ENCODE measurements at places on chromosomes 7 and 10.

DNA sequence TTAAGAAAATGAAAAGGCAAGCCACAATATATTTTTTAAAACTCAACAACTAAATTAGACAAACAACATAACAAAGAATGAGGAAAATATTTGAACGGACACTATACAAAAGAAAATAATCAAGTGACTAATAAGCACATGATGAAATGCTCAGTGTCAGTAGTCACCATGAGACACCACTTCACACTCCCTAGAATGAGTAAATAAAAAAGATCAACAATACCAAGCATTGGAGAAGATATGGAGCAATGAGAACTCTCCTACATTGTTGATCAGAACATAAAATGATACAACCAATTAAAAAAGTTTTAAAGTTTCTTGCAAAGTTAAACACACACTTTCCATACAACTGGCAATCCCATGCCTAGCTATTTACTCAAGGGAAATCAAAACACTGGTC is 222.2 kb downstream of the C7orf25 start:
- DNase-seq: no peak

DNA sequence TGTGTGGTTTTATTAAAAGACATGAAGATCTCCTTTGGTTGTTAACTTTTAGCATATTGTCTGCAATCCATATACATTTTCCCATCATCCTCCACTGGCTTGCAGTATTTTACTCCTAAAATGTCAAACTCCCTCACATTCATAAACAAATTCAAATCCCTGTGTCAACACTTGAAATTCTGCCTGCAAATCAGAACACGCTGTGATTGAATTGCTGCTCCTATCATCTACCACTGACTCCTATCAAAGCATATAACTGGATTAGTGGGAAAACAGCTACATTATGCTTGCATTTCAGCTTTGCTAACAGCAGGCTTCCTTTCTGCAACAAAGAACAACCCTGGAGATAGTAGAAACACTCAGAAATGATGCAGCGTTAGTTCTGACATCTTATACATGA is 281.8 kb upstream of the HGF start:
- no peak for DNase-seq

GRCh38 chr7:128410451-128410753 is 620 bp upstream of the IMPDH1 start:
- DNase-seq: no peak

GRCh38 chr7:136687693-136688322 is 180.6 kb upstream of the CHRM2 start:
- DNase-seq: no peak

GRCh38 chr10:14329746-14330173 is 964 bp downstream of the FRMD4A start:
- DNase-seq: no peak

GRCh38 chr10:79344502-79345195 is 2.6 kb upstream of the PPIF start:
- no peak for DNase-seq

DNA sequence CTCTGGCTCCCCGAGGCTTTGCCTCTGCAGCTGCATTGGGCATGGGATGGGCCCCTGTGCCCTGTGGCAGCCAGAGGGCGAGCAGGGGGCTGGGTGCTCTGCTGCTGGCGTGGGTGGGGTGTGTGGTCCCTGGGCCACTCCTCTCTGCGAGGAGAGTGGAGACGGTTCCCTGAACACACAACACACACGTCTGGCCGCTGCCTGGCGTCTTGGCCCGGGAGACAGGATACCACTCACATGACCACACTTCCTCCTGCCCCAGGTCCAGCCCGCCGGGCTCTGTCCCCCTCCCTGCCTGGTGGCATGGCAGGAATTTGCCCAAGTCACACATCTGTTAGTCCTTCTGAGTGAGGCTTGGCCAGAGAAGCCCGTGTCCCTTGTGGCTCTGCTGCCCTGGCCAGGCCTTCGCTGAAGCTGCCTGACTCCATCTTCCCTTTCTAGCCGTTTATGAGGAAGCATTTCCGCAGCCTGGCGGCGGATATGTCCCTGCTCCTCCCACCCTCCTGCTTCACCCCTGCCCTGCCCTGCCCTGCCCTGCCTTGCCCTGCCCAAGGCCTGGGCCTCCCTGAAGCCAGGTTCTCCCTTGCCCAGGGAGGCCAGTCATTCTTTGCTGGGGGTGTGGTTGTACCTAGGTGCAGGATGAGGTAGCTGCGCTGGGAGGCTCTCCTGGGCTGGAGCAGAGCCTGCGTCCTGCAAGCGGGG is 3.0 kb downstream of the BRI3 start:
- no peak for DNase-seq

- no peak for DNase-seq
These were observed 230.4 kb upstream of the BMPER start for GRCh38 chr7:33674804-33675411.

DNA sequence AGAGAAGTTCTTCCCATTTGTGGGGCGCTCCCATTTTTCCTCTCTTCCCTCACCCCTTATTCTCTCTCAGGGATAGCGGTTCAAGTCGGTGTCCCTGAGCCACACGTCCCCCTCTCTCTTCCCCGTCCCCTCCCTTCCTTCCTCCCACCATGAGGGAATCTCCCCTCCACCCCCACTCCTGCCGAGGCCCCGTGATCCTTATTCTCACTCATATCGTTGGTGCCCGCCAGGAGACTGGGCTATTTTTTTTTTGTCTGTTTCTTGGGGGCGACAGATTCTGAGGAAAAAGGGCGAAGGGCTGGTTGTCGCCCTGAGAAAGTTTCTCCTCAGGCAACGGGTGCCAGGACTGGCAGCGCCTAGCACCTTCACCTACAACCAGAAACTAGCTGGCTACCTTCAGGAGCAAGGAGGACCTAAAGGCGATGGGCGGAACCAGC is 723 bp downstream of the ZCWPW1 start:
- no peak for DNase-seq

- no peak for DNase-seq
These were observed 1.1 kb upstream of the GIMAP8 start for GRCh38 chr7:150449206-150449952.

GRCh38 chr7:22730921-22731654 is 4.1 kb downstream of the IL6 start:
- no peak for DNase-seq

DNA sequence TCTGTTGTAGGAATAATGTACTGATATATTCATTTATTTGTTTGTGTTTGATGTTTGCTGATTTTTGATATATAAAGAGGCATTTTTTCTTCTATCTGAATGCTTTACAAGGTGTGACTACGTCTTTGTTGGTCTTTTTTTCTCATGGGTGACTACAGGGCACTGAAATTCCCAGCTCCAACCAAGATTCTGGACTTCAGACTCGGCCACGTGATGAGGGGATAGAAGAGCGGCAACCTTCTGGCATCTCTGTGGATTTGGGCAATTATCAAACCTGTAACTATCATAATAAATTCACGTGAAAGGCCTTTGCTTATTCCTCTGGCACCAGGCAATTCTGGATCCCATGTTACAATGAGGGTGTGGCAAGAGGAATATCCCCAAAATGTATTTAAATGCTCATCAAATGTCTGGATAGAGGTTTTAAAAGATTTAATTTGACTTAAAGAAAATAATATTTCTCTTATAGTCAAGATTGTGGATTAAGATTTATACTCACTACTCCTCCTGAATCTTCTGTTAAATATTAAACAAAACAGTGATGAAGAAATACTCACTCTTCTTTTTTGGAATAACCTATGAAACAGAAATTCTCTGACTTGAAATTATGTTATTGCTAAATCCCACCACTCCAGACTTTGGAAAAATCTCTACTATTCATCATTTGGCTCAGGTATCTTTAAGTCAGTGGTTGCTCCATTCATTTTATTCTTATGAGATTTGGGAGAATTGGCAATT is 276.3 kb downstream of the GPR37 start:
- DNase-seq: no peak

GRCh38 chr7:111558991-111559390 is 3.3 kb downstream of the IMMP2L start:
- no peak for DNase-seq

DNA sequence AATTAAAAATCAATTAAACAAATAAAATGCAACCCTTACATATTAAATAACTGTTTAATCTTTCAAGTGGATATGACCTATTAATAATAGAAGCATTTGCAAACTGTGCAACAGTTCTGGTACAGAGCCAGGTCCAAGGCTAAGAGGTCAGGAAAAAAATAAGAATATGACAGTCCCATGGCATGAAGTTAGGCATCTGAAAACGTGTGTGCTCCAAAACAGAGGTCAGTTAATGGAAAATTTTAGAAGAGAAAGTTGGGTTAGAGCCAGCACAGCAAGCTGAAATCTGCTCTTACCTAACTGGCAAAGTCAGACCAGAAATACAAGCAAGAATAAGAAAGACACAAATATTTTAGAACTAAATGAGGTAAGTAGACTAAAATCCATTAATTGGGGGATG is 757.7 kb downstream of the GRM8 start:
- DNase-seq: no peak

- no peak for DNase-seq
These were observed 23.6 kb upstream of the PFKP start for GRCh38 chr10:3043512-3044368.

DNA sequence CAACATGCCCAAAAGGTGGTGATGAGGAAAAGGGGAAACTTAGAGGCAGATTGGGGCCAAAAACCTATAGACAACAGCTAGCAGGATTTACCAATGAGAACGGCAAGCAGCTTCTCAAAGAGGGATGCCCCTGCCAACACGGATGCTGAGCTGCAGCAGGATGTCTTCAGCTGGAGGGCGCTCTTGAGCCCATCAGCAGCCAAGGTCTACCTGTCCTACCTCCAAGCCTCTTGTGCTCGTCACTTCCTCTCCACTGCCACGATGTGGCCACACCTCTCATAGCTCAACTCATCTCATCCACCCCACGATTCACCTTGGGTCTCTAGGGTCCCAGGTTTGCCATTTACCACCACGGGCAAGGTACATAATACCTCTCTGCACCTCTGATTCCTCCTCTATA is 36.5 kb downstream of the DLG5 start:
- DNase-seq: no peak

DNA sequence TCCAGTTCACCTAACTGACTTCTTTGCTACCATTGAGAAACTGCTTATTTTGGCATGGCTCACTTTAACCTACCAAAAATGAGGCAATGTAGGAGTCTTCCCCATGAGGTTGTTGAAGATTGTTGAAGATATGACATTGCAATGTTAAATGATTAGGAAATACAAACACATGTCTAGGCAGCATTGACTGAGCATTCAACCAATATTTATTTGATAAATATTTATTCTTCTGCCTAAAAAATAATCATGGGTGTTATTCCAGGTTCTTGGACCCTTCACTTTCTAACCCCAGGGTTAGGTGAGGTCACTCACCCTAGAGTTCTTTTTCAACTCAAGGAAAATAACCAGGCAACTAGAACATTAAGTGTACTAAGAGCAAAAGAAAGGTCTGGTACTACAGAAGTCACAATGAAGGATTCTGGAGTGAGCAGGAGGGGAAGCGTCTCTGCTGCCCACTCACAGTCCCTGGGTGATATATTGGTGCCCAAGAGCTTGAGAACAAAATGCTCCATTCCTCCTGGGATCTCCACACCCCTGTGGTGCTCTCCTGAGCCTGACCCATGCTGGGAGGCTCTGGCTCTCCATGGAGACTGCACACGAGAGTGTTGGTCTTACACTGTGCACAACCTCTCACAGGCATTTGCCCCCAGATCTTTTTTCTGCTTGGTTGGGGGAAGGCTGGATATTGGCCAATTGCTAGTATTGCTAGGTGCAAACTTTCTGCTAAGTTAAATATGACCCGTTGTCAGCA is 123.4 kb downstream of the SPAG6 start:
- DNase-seq: no peak

- no peak for DNase-seq
These were observed 42.0 kb downstream of the ZC3HC1 start for GRCh38 chr7:130008941-130009847.

- DNase-seq: no peak
These were observed 909.3 kb upstream of the GHITM start for GRCh38 chr10:83229991-83230390.

DNA sequence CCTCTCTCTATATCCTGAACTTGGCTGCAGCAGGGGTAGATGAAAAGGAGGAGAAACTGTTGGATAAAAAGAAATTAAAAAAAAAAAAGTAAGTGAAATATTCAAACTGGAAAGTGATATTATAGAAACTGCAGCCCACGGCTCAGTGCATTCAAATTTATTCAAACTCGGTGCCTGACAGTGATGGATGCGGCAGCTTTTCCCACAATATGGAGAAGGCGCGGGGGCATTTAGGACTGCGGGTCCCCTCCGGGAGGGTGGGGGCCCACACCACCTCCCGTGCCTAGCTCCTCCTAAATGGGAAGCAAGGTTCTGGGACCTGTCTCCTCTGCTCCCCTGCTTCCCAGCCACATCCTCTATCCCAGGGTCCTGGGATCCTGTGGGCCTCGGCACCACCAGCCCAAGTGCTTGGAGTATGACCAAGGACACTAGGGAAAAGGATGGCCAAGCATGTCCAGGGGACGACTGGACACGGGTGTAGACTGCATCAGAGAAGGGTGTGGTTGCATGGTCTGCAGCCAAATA is 82.4 kb downstream of the HIF1AN start:
- DNase-seq: no peak

DNA sequence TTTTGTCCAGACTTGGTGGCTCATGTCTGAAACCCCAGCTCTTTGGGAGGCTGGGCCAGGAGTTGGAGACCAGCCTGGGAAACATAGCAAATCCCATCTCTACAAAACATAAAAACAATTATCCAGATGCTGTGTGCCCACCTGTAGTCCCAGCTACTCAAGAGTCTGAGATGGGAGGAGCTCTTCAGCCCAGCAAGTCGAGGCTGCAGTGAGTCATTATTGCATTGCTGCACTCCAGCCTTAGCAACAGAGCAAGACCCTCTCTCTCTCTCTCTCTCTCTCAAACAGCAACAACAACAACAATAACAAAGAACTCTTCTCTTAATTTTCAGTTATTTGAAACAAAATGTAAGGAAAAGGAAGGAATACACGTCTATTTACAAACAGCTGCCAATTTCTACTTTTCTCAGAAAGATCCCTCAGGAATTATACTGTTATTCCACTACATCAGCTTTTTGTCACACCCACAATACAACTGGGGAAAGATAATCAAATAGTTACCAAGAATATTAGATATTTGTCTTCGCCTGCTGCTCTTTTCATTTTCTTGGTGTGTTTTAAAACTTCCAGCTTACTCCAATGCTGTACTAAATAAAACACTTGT is 5.1 kb upstream of the TSPAN12 start:
- no peak for DNase-seq

GRCh38 chr7:29315122-29315891 is 120.7 kb downstream of the CHN2 start:
- no peak for DNase-seq

DNA sequence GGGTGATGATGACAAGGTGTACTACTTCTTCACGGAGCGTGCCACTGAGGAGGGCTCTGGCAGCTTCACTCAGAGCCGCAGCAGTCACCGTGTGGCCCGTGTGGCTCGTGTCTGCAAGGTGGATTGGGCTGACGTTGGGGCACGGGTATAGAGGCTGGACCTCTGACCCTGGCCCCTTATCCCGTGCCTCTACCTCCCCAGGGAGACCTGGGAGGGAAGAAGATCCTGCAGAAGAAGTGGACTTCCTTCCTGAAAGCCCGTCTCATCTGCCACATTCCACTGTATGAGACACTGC is 8.4 kb downstream of the MRPL43 start:
- no peak for DNase-seq

GRCh38 chr7:137003566-137003965 is 135.1 kb downstream of the CHRM2 start:
- no peak for DNase-seq

GRCh38 chr7:27199849-27200760 is at the start of gene HOXA13:
Gene HOXA13 (minus strand): TSS chr7:27200091. CDS start chr7:27200077, 14 bp downstream.
- DNase-seq: no peak
